ENCODE measurements at places on chromosomes 3 and 15. TPM values are rescaled to one million over a fixed set of nuclear protein-coding genes. Genes with fewer than 3 reads are reported as not detected.
A peak's percentile ranks its signal among the peaks of the same experiment; 100 is the strongest.

The GOLGA6L10 gene
- polyA plus RNA-seq: 0.62 TPM

The DOCK3 gene
- 2.1 TPM for polyA plus RNA-seq

The CFAP161 gene
- 0.30 TPM for polyA plus RNA-seq

The MST1R gene
- 2.5 TPM for polyA plus RNA-seq

The UCN2 gene
- 0.11 TPM for polyA plus RNA-seq

GRCh38 chr15:93060336-93061248, 28.4 kb downstream of the RGMA start:
- DNase-seq: no peak

DNA sequence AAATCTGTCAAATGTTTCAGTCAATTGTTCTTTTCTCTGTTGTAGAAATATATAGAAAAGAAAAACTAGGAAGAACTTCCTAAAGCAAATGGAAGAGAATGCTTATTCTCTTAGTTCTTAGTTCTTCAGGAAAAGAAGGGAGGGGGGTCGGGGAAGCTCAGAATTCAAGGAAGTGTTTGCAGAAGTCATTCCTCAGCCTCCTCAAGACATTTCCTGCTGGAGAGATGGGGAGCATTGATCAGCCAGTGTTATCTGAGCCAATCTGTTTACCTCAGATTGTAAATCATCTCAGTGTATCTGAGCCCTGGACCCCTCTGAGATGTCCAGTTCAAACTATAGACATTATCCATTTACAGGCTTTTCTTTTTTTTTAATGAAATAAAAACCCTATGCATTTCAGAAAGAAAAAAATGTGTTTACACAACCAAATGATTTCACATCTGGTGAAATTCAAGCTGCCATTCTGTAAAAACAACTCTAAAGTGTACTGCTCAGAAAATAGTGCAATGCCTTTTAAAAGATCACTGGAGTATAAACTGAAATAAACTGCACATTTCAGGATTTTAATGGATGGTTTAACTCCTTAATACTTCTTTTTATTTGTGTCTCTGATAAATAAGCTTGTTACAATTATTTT, 460.7 kb downstream of the ROBO1 start:
- no peak for DNase-seq

DNA sequence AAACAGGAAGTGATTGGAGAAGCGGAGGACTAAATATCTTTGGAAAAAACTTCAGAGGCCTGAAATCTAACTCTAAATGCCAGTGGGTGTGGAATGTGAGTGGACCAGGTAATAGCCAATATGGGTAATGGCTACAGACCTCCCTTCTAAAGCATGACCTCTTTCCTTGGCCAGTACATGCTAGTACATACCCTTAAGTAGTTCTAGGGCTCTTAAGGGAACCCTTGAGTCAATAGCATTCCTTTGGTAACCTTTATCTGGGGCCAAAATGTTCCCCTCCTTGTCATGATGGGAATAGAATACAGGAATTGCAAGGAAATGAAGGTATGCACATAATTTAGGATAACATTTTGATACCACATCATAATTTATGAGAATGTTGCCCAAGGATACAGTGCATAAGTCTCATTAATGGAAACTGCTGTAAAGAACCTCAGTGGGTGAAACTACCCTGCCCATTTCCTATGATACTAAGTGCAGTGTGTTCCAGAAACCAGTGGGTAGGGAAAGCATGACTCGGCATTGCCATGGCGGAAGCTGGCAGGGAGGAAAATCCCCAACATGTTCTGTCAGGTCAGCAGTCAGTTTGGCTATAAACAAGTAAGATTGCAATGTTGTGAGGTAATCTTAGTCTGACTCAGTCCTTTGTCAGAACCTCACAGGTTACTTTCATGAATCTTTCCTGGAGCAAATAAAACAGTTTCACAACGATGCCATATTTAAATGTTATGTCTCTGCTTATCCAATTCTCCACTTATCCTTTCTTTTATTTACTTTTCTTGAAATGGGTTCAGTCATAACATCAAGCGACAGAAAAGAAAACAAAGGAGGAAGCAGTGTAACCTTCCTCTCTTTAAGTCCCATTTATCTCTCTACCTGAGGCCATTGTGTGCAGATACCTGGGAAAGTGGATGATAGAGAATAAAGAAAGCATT, 23.5 kb upstream of the RAP2B start:
- DNase-seq: peak; percentile 36

DNA sequence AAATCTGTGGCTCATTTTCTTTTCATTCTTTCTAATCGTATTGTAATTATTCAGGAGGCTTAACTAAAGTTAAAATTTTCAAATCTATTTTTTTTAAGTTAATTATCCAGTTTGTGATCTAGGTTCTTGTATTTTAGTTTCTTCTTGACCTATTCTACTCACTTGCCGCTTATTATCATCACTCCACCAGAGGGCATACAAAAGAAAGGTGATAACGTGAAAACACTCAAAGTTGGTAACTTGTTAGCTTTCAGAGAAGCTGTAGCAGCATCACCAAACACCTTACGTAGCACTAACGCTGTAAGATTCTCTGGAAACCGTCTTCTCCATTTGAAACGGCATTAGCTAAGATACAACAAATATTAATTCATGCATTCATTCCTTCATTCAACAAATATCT, 4.8 kb downstream of the GNB4 start:
- no peak for DNase-seq

DNA sequence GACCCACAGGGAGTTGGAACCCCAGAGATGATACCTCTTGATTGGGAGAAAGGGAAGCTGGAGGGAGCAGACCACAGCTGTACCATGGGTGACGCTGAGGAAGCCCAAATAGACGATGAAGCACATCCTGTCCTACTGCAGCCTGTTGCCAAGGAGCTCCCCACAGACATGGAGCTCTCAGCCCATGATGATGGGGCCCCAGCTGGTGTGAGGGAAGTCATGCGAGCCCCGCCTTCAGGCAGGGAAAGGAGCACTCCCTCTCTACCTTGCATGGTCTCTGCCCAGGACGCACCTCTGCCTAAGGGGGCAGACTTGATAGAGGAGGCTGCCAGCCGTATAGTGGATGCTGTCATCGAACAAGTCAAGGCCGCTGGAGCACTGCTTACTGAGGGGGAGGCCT, 201.1 kb downstream of the AKAP13 start:
- DNase-seq: peak; percentile 69

DNA sequence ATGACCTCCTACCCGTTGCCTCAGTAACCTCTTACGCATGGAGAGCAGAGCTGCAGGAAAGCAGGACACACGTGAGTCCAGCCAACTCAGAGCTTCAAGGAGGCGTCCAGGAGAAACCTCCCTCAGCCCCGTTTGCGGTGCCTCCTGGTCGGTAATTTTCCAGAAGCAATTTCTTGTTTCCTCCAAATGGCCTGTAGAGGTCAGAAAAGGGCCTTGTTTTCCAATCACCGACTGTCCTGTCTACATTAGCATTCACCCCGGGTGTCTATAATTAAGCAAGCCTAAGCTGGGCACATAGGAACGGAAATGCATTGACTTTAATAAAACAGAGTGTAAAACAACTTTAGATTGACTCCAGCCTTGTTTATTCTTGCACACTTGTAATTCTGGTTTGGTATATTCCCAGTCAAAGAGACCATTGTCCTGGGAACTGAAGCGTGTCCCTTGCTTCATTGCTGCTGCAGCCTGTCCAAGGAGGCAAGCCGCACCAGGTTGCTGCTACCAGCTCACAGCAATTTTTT, 836.2 kb downstream of the AGBL1 start:
- DNase-seq: no peak

DNA sequence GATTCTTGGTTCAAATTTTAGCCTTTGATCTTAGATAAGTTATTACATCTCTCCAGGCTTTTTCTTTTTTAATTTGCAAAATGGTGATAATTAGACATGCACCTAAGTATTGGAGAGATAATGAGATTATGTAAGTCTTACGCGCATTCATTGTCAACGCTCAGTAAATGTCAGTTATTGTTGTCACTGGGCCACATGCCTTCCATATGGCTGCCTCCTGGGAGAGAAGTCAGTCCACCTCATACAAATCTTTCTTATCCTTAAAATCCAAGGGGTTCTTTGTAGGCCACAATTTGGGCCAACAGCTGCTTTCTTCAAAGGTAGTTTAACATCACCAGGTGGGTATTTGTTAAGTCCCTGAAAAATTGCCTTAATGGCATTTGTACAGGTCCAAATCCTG, 25.5 kb upstream of the PTPRG start:
- no peak for DNase-seq

DNA sequence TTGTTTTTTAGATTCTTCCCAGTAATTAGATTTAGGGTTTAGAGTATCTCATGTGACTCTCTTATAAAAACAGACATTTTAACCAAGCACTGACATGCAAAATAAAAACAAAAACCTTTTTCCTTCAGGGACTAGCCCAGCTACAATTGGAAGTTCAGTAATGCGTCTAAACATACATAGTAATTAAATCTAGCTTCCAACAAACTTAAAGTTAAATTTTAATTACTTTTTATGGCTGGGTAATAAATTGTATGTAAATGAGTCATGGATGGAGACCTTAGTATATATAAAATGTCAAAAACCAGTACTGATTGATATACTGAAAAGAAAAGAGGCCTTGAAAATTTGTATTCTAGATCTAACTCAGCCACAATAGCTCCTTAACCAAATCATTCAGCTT, 43.6 kb upstream of the AP4E1 start:
- no peak for DNase-seq

DNA sequence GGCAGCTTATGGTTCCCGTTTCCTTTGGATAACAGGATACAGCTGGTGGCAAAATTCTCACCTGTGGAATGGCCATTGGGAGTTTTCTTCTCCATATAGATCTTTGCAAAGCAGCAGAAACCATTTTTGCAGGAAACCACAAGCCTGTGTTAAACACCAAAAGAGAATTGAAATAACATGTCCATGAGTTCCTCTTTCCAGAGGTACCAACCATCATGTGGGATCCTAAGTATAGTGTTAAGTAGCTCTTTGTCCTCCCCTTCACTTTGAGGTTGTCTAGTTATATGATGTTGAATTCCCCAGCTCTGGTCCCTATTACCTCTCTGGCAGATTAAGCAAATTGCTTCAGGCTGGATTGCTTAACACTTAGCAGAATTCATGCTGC, 94.9 kb downstream of the AKAP13 start:
- DNase-seq: no peak

- no peak for DNase-seq
Observed at GRCh38 chr3:56885879-56886278, 84.1 kb upstream of the ARHGEF3 start.

DNA sequence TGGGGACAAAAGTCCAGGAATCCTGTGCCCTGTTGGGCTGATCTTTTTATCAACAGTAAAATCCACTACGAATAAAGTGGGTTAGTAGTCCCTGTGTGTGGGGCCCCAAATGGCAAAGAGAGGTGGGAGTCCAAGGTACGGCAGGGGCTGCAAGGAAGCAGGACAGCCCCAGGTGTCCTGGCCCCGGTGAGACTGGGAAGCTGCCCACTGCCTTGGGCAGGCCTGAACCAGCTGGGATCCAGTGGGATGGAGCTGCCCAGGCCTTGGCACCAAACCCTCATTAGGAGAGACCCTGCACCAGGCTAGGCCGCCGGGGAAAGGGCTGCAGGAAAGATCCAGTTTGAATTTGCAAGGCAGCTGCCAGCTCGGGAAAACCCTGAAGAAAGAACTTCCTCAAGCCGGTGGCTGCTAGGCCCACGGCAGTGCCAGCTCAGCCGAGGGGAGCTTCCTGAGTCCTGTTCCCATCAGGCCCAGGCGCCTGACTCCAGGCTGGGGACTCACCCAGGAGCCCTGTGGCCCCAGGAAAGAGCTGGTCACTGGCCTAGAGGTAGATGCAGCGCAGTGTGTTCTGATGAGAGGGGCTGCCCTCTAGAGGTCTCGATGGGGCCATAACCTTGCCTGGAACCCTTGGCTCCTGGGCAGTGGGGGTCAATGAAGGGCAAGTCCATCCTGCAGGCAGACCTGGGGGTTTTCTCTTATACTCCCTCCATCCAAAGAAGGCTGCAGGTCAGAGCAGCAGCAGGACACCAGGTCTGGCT, 14.4 kb upstream of the GNAI2 start:
- no peak for DNase-seq

DNA sequence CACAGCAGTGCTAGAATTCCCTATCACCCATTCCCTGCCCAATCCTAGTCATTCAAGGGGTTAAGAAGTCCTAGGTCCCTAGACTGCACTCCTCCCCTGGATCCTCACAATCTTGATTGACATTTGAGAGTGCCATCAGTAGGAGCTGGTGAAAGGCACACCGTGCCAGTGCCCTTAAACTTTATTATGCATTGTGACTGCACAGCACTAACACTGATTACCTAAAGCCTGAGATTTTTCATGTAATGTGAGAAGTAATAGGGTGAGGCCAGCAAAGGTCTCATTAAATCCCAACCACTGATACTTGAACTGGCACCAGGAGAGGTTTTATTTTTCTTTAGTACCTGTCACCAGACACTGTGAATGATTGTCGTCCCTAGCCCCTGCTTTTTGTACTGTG, 16.3 kb downstream of the GXYLT2 start:
- DNase-seq: no peak

GRCh38 chr3:108071368-108071767, 19.5 kb downstream of the CD47 start:
- no peak for DNase-seq

DNA sequence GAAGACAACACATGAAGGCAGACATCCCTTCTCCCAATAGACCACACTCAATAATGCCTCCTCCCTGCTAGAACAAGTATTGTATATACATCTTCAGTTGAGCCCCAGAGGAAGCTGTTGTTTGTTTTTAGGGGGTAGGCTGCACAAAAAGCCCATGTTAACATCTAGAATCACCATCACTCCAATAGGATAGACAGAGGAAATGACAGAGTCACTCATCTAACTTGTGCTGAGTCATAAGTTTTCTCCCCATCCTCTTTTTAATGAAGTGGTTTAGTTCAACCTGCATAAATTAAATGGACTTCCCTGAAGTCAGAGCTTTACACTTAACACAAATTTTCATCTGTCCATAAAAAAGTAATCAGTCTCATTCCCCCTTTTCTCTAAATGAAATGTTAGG, 122.9 kb upstream of the SPATA12 start:
- DNase-seq: no peak

- no peak for DNase-seq
Observed at GRCh38 chr3:183896184-183896583, 11.5 kb upstream of the PARL start.

DNA sequence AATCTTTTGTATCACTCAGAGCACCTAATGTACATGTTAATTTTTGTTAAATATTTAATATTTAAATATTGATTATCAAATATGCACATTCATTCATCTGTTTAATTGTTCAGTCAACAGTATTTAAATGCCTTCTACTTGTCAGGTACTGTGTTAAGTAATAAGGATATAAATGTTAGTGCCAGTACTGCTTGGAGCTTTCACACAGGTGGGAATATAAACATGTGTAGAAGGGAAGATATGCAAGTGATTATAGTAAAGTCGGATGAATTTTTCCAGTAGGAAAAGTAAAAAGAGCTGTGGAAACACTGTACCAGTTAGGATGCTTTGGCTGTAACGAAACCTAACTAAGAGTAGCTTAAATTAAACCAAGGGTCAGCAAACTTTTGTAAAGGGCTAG, 95.4 kb downstream of the RSRC1 start:
- no peak for DNase-seq

GRCh38 chr3:5891711-5892110, 704.2 kb downstream of the EDEM1 start:
- no peak for DNase-seq

DNA sequence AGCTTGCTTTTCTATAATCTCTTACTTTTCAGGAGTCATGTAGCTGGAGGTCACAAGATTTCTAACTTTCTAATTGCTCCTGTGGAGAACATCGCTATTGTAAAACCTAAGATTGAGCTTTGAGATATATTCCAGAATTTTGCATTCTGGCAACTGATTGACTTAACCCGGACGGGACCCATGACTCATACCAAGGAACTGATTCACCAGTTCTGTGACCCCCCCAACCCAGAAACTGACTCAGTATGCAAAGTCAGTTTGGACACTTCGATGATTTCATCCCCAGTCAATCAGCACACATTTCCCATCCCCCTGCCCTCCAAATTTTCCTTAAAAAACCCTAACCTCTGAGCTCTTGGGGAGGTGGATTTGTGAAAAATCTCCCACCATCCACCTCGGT, 396.5 kb upstream of the GBE1 start:
- DNase-seq: no peak
